ENCODE measurements at places on chromosomes 1 and 21.
A peak's percentile ranks its signal among the peaks of the same experiment; 100 is the strongest.

DNA sequence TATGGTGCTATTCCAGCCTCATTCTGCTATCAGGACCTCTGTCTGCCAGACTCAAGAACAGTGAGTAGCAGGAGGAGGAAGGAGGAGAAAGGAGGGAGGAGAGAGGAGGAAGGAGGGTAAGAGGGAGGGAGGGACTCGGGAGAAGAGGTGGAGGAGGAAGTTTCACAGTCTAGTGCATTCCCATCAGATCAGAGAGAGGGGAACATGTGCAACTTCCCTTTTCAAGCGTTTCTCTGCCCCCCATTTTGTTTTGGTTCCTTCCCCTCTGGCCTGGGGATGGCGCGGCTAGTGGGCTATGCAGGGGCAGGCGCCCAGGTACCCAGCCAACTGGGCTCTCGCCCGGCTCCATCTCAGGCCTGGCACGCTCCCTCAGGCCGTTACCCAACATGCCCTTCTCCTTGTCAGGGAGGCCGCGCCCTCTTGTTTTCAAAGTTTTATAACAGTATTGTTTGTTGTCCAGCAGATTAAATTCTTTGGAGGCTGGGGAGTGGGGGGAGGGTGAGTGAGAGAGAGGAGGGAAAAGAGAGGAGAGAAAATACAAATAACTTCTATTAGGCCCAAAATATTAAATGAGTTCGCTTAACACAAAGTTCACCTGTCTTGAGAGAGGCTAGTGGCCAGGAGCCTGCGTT lies 56.0 kb downstream of the CD46 start:
- no peak for DNase-seq

- no peak for DNase-seq
These were observed 8.6 kb downstream of the JAM2 start for GRCh38 chr21:25647647-25648046.

DNA sequence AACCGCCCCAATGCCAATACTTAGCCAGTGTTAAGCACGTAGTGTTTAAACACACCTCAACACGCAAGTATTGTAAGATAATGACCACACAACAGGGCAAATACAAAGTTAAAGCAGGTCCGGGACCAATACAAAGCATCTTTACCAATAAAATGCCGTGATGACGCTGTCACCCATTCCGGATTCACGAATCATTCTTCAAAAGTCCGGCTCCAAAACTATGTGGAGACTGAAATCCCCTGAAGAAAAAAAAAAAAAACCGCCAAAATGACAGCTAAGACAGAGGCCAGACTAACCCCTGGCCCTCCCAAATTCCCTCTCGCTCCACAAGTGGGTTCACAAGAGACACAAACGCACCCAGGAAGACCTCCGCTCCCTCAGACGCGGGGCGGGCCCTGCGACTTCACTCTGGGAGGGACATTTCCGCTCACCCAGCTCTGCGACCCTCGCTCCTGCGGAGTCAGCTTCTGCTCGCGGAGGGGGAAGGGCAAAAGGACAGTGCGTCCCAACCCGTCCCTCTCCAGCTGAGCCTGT lies 625 bp upstream of the DARS2 start:
- no peak for DNase-seq

DNA sequence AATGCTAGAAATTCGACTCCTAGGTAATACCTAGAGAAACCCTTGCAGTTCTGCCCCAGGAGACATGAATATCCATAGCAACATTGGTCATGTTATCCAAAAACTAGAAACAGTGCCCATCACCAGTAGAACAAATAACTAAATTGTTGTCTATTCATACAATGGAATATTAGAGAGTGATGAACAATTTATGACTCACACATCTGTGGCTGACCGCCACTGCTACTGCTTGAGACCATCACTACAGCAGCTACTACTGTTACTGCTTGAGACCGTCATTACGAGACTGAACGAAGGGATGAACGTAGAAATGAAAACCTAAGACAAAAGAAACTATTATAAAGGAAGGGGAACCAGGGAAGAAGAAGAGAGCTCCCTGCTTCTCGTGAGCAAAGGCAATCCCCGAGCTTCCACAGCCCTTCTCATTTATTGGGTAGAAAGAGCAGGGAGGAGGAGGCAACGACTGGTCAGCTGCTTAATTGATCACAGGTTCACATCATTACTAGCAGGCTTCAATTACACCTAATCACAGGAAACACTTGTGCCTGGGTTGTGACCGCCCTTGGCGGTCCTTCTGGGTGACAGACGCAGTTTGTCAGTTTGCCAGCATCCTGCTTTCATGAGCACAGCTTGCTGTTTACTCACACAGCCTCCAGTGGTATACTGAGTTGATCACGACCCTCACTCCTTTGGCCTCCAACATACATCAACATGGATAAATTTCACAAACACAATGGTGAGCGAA lies 14.1 kb upstream of the PADI4 start:
- DNase-seq, result no peak

DNA sequence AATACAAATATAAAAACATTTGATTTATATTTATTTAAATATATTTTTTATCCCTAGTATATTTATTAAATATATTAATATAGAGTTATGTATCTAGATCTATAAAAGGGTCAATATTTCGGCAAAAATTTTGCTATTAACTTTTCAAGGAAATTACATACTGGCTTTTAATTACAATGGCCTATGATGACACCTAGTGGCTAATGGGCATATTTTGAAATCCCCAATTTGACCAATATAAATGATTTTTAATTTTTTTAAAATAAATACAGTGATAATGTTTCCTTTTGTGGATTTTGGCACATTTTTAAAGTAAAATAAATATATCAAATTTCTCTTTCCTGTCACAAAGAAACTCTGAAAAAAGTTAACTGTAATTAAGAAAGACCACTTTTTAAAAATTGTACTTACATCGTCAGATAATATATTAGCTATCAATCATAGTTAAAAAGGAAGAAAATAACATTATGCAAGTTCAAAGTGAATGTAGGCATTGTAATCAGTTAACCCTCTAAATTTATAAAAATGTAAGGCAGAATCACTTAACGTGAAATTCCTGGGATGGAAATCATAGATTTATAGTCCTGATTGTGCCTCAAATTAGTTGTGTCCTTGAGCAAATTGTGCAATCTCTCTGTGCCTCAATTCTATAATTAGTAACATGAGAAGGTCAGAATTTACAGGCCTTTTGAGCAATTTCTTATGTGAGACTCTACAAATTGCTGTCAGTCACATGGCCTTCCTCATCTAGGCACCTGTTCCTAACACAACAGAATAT lies 25.6 kb upstream of the RGS13 start:
- no peak for DNase-seq

DNA sequence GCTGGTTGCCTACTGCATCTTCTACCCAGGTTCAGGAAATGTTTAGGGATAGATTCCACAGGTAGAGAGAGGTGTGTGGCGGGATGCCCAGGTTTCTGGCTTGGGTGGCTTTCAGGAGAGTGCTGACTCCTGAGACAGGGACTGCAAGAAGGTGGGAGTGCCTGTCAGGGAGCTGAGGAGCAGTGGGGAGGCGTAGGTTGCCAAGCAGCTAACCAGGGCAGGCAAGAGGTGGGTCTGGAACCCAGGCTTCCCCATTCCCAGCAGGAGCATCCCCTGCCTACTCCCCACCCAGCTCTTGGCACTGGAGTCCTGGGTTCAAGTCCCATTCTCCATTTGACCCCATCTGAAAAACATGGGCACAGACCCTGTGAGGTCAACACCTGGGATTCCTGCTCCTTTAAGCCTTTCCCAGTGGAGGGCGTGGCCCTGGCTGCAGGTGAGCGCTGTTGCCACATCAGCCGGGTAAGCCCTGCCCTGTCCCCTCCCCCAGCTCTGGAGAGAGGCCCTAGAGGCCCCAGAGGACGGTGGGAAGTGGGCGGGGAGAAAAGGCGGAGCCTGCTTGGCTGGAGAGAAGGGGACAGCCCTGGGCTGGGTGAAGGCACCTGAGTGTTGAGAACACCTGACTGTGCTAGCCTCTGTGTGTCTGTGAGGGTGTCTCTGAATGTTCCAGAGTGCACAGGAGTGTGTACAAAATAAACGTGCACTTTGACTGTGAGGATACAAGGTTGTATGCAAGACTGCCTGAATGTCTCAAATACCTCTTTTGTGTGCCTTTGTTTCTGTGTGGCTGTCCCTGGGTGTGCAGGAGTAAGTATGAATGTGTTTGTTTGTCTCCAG lies 14.0 kb upstream of the SYNC start:
- peak; percentile 96 for DNase-seq
